ENCODE measurements at places on chromosomes 3 and 15. TPM values are rescaled to one million over a fixed set of nuclear protein-coding genes. Genes with fewer than 3 reads are reported as not detected.

The GRM7 gene
- 1.4 TPM for total RNA-seq

DNA sequence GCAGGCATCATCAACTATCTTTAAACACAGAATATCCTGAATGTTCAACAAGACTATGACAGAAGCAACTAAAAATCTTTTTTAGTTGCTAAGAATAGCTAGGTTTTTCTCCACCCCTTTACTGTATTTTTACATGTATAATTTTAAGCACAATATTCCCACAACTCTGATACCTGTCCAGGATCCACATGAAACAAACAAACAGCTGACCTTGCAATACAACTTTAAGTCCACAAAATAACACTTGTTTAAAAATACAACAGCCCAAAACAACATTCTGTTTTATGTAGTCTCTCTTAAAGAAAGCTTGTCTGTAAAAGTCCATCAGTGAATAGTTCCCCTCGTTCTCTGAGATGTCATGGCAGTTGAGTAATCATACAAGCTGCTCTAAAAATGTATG lies 41.1 kb downstream of the IFT57 start:
- no peak for DNase-seq

DNA sequence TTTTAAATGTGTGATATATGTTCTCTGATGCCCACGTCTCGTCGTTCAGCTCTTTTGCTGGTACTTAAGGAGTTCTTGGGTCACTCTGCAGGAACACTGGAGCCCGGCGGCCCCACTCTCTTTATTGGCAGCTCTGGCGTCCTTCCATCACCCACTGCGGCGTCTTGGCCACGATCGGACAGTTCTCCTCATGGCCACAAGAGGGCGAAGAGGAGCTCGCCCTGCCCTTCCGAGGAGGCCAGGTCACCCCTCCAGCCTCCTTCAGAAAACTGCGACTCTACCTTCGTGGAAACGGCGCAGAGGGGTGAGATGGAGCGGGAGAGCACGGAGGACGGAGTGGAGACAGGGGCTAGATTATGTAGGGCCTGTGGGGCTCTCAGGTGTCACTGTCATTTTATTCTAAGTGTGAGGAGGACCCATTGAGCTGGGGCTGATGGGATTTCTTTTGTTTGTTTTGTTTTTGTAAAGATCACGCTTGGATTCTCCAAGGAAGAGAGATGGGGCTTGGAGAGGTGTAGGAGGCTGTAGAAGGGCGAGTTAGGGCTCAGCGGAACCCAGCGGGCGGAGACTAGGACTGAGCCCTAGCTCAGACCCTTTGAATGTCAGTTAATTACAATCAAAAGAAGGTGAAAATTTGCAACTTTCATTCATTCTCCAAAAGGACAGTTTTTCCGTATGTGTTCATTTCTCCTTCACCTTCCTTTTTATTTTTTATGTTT lies 28.0 kb upstream of the GABRA5 start:
- DNase-seq, result peak; percentile 68

DNA sequence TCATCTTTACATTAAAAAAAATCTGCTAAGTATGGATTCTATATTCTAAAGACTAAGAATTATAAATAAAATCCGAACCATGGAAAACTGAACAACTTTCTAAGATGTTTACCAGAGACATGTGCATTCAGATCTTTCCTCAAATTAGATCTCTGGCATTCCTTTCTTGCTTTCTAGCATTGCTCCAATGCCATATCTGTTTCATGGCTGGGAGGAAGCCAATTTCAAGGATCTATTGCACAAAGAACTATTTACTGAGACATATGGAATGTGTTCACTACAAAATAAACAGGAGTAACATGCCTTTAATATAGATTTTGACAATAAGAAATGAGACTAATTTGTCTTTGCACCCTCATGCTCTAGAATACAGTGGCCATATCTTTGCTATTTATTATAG lies 45.1 kb upstream of the NANOGP8 start:
- DNase-seq, result no peak

DNA sequence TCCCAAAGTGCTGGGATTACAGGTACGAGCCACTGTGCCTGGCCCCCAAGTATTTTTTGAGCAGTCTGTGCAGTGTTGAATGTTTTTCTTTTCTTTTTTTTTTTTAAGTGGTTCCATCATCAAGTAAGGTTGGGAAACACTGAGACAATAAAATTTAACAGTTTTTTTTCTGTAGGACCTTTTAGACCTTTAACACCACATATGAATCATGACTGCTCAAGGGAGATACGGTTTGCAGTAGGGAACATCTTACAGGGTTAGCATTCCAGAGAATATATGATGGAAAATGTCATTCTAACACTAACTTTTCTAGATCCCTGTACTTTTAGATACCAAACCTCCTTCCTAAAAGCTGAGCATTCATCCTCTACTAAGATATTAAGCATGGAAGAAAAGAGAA lies 41.7 kb downstream of the SNX4 start:
- DNase-seq, result no peak

The CILP gene
- total RNA-seq, result 0.12 TPM

GRCh38 chr3:23657647-23658046 lies 148.1 kb upstream of the UBE2E1 start:
- no peak for DNase-seq

DNA sequence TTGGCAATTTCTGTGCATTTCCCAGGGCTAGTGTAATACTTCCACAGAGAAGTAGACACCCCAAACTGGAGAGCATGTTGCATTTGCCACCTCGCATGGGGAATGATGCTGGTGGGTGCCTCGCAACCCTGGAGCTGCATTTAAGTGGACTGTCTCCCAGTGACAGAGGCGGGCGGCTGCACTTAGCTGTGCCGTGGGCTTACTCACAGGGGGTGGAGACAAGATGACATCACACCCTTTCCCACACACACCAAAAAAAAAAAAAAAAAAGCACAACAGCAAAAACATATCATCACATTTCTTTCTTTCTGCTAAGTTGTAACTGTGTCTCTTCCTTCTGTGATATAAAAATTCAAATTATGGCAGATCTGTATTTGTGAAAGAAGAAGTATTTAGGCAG lies at the start of gene ABI3BP:
Gene ABI3BP, minus strand, starts transcription at position 113 of the 400 bp plus-strand sequence. Its CDS starts 37 bp downstream, at position 76.
- peak; percentile 28 for DNase-seq

The GOLGA8J gene
- total RNA-seq, result not detected

GRCh38 chr15:73021139-73021621 lies 31.1 kb upstream of the NEO1 start:
- DNase-seq, result peak; percentile 24

GRCh38 chr3:38643592-38643991 lies 5.9 kb downstream of the SCN5A start:
- DNase-seq, result no peak

GRCh38 chr3:193560091-193560490 lies 5.4 kb upstream of the ATP13A4 start:
- DNase-seq, result no peak

DNA sequence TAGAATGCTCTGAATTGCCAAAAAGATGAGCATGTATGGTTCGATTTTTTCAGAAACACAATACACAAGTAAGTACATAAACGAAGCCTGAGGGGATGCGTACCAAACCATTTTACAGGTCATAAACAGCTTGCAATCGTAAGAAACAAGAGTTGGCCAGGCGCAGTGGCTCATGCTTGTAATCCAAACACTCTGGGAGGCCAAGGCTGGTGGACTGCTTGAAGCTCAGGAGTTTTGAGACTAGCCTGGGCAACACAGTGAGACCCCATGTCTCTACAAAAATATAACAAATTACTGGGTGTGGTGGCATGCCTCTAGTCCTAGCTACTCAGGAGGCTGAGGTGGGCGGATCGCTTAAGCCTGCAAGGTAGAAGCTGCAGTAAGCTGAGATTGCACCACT lies 13.4 kb downstream of the TRA2B start:
- DNase-seq, result no peak

- no peak for DNase-seq
Measured at GRCh38 chr15:64950888-64951287, 38.8 kb downstream of the SPG21 start.

The FBLN2 gene
- total RNA-seq, result 2.1 TPM

The BTLA gene
- total RNA-seq, result not detected

The SPATA16 gene
- not detected for total RNA-seq

- peak; percentile 72 for DNase-seq
Measured at GRCh38 chr3:127851899-127852298, 29.6 kb upstream of the MGLL start.

The RNU6-1 gene
- total RNA-seq, result not detected

The ACKR2 gene
- 0.64 TPM for total RNA-seq

DNA sequence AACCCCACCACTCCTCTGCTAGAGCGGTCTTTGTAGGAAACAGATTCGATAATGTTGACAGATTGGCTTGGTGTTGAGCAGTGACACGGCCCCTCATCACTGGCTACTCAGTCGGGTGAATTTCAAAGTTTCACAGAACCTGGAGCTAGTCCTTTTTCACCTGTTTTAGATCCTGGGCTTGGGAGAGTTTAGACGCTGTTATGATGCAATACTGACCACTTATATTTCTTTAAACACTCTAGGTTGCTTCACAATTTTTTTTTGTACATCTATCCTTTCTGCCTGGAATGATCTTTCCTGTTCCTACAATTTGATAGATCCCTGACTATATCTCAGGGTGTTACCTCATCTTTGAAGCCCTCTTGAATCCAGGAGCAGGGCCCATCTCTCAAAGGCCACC lies 97.1 kb upstream of the ATP10A start:
- no peak for DNase-seq

DNA sequence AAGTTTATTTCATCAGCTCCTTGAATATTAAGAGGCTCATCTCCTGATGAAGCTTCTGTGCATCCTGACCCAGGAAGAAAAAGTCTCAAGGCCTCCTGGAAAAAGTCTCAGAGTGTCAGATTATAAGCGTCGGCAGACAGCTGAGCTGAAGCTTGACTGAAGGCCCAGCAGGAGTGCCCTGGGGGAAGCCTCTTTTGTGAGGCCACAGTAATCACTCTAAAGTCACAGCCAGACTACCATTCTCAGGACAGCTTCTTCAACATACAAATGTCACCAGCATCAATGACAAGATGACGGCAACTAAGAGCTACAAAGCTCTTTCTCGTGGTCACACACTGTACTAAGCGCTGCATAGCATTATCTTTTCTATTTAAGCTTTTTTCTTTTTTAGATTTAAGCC lies 72.7 kb upstream of the LRRN1 start:
- DNase-seq, result no peak

The GOLGA6A gene
- 0.83 TPM for total RNA-seq

- no peak for DNase-seq
Measured at GRCh38 chr3:111311709-111312235, 230.2 kb upstream of the CD96 start.

DNA sequence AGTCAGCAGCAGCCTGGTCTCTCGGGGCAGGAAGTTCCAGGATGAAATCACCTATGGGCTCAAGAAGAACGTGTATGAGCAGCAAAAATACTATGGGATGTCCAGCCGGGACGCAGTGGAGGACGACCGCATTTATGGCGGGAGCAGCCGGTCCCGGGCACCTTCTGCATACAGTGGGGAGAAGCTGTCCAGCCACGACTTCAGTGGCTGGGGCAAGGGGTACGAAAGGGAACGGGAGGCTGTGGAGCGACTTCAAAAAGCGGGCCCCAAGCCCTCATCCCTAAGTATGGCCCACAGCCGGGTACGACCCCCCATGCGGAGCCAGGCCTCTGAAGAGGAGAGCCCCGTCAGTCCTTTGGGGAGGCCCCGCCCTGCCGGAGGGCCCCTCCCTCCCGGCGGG lies 12.1 kb upstream of the APEH start:
- DNase-seq, result no peak
